KG1 (cell line): ENCODE measurements at places on chromosomes 2 and 18.

DNA sequence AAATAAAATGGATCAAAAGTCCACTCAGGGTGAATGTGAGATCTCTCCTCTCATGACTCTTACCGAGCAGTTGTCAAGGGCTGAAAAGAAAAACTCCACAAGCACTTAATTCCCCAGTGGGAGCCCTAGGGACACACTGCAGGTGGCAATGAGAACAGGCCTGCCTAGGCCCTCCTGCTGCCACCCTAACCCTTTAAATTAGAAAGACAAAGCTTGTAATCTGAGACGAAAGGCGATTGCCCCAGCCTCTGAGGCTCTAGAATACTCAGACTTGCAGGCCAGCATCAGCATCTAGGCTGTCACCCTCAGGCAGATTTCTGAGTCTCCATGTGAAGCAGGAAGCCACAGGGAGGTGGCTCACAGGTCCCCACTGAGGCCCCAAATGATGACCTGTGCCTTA lies 457.0 kb upstream of the MYT1L start:
- DNase-seq, result no peak

GRCh38 chr2:26723991-26724750 lies 31.6 kb downstream of the KCNK3 start:
- no peak for DNase-seq

- no peak for DNase-seq
Measured at GRCh38 chr2:7029291-7030059, 112.3 kb downstream of the RNF144A start.

DNA sequence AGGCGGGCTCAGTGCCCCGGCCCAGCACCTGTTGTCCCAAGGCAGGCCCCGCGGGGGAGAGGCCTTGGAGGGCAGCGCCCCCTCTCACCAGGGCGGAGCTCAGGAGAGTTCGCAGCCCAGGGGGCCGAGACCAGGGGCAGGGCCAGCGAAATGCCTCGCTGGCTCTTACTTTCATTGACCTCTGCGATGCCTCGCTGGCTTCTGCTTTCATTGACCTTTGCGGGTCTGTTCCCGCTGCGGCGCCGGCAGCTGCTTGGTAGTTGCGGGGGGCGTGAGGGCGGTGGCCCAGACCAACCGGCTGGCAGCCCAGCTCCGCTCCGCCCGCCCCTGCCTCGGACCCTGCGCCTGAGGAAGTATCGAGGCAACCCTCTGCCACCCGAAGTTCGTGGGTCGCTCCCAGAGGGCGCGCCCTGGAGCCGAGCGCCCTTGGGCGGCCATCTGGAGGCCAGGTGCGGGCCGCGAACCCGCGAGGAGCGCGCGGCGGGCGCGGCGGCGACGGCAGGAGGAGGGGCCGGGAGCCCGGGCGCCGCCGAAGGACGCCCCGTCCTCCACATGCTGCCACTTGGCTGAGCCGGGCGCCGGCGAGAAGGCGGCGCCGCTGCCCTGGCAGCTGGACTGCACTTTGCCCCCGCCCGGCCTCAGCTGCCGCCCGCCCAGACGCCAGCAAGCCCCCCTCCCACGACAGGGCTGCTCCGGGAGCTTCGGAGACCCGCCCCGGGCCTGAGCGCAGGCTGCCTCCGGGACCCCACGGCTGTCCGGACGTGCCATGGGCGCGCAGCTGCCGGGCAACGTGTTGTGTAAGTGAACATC lies 118.0 kb upstream of the MSTN start:
- no peak for DNase-seq

DNA sequence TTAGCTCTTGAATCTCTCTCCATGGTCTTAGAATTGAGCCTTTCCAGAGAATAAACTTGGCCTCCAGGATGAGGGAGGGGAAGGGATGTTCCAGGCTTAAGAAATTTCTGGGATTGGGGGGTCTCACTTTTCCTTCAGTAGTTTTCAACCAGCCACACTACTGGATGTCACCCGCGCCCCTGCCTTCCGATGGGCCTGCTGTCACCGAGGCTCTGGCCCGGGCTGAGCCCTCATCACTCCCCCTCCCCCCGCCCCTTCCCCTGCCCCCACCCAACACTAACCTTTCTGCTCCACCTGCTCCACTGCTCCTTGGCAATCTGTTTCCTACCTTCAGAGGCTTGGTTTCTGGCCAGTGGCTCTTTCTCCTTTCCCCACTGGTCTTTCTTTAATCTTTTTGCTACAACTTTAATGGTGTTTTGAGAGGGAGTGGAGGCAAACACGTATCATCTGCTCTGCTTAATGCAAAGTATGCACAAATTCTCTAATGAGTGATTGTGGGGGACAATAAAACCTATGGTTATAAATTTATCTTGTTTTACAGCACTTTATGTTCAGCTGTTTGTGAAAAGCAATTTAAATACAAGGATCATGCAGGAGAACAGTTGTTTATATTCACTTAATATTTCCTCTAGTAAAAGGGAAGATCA lies 155.1 kb downstream of the WDSUB1 start:
- DNase-seq, result no peak

GRCh38 chr18:26863122-26863879 lies 2.2 kb downstream of the AQP4 start:
- DNase-seq, result no peak

GRCh38 chr2:47243596-47244323 lies 88.7 kb upstream of the STPG4 start:
- no peak for DNase-seq

- DNase-seq, result no peak
Measured at GRCh38 chr2:111117598-111118480, 2.9 kb upstream of the BCL2L11 start.

GRCh38 chr2:222779145-222779832 lies 81.5 kb upstream of the ACSL3 start:
- no peak for DNase-seq

- no peak for DNase-seq
Measured at GRCh38 chr2:148814143-148814859, 60.7 kb upstream of the KIF5C start.

DNA sequence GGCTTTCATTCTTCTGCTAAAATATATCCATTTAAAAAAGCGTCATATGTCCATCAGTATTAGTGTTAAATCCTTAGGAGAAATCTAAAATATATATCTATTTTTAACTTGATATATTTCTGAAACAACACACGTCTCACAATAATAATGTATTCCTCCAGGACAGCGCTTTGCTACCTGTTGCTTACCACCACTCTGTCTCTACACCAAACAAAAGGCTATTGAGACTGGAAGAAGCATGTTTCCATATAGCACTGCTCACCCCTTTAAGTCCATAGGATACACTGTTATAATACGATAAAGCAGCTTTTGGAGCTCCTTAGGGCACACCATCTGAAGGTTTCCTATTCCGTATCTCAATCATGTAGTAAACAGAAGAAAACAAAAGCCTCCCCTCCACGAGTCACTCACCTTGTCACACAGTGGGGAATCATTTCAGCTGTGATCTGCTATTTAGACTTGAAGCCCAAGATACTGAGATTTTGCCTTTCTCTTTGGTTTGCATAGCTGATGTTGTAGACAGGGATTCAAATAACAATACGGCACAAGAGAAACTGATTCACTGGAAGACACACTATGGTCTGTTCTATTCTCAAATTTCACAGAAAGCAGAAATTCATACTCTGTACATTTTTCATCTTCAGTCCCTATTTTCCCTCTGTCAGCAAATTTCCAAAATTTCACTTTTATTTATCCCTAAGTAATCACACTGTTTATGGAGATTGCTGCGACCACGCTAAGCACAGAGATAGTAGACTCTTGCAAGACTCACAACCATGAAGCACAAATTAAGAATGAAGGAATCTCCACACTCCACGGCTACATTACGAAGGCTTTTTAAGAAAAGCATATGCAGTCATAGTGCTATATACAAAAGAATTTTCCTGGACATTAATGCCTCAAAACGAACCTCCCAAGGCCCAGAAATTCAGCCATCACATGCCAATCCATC lies 187.1 kb downstream of the TCF4 start:
- DNase-seq, result no peak

GRCh38 chr2:134189009-134189720 lies 64.7 kb upstream of the MGAT5 start:
- DNase-seq, result no peak

GRCh38 chr2:218370410-218371063 lies 11.5 kb upstream of the SLC11A1 start:
- no peak for DNase-seq

- no peak for DNase-seq
Measured at GRCh38 chr18:54247511-54248175, 21.7 kb upstream of the POLI start.

DNA sequence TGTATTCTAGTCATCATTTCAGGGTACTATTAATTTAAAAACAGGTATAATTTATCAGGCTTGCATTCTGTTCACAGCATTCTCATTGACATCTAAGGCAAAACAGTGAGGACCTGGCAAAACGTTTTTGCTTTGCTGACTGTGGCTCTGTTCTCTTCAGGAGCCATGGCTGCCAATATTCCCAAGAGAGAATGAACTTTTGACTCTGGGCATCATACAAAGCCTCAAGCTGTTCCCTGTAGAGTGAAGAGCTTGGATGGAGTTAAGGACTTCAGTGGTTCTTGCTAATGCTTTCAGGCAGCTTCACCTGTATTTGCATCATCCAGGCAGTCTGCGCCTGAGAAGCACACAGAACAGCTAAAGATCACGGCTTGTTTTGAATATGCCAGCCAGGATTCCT lies 65.9 kb upstream of the CAVIN2 start:
- no peak for DNase-seq

DNA sequence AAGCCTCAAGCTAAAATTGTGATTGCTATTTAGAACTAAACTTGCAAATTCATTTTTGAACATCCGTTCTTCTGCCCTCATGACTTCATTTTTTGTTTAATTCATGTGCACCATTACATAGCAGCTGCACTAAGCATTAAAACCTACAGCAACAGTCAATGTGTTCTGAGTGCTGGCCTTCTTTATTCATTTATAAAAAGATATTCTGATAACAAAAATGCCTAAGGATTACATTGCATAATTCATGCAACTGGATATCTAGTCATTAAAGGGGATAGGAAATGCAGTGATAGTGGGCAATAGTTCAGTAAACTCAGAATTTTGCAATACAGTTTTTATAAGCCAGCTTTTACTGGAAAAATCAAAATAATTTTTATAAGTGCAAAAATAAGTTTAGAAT lies 294.4 kb upstream of the EPC2 start:
- DNase-seq, result no peak

DNA sequence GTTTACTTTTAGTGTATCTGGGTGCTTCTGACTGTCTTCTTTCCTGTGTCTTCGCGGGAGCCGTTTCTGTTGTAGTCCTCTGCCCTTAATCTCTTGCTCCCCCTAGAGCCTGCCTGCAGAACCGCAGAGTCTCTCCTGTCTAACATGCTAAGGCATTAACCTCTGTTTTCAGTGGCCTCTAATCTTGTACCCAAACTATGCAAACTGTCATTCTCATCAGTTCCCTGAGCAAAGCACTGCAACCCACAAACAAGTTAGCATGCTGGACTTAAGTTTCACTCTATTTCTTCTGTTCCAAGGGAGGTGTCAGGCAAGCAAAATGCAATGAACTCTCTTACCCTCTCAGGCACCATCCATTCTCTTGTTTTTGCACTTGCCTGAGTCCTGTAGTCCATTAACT lies 138.4 kb downstream of the OTX1 start:
- no peak for DNase-seq

DNA sequence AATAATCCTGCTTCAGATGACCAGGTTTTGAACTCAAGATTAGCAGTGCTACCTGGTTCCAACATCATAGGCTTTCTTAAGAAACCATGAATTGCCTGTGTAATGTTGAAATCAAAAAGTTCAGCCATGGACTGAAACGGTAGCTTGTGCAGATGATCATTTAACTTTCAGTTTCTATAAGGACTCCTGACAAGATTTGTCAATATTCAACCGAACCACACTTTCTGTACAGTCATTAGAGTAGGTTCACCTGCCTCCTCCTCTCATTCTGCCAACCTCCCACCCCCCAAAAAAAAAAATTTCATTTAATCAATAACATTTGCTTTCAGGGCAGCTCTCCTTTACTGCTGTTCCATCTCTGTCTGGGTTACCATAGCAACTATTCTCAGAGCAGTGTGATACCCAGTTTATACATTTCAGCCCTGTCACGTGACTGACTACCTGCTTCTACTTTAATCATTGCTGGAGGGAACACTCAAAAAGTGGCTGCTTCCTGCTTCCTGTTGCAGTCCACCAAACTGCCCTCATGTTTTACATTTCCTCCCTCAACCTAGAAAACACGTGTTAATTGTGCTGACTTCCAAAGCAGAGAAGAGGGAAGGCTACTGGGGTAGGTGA lies 275.5 kb downstream of the SS18 start:
- DNase-seq, result no peak

- no peak for DNase-seq
Measured at GRCh38 chr2:131022731-131023130, 70.5 kb downstream of the FAM168B start.

GRCh38 chr2:81647715-81648230 lies 1343.2 kb upstream of the LRRTM1 start:
- DNase-seq, result no peak
